ENCODE measurements at places on chromosomes 3 and 15.

GRCh38 chr15:23877502-23878412, 190.7 kb upstream of the NDN start:
- peak; percentile 62 for DNase-seq

DNA sequence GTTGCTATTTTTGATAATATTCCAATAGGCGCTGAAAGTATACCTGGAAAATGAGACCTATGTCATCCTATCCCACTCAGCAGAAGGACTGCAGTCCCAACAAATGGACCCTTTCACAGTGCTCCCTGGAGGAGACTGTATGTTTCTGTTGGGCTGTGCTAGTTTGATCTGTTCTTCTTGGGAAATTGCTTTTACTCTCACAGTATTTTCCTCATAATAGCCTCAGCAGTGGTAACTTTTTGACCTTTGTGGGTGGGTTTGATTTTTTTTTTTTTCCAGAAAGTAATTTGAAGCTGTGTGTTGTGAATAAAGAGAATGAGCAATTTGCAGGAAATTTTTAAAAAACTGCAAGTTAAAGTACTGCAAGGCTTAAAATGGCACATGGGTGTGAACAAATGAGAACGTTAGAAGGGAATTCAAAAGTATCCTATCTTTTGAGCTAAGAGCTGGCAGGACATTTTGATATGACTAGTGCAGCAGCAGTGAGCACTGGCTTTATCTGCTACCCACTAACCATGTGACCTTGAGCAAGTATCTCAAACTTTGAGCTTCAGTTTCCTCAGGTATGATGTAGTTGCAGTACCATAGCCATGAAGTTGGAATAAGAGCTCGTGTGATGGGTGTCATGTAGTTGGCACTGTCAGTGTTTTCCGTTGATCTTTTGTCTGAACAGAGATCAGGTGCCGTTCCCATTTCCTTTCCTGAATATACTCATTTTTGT, 118.4 kb downstream of the ATG7 start:
- DNase-seq, result no peak

DNA sequence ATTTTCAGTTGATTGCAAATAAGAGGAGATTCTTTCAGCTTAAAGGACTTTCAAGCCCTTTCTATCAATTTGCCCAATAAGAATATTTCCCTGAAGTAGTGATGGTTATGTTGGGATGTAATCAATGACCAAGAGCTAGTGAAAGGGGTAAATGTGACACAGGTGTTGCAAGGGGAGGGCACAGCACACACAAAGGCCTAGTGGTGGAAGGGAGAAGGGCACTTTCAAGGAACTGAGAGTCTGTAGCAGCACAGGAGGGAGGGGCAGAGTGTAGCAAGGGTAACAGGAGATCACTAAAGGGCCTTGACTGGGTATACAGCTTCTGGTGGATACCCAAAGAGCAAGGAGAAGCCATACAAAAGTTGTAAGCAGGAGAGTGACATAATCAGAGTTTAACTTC, 217.8 kb upstream of the ARHGEF26 start:
- no peak for DNase-seq

DNA sequence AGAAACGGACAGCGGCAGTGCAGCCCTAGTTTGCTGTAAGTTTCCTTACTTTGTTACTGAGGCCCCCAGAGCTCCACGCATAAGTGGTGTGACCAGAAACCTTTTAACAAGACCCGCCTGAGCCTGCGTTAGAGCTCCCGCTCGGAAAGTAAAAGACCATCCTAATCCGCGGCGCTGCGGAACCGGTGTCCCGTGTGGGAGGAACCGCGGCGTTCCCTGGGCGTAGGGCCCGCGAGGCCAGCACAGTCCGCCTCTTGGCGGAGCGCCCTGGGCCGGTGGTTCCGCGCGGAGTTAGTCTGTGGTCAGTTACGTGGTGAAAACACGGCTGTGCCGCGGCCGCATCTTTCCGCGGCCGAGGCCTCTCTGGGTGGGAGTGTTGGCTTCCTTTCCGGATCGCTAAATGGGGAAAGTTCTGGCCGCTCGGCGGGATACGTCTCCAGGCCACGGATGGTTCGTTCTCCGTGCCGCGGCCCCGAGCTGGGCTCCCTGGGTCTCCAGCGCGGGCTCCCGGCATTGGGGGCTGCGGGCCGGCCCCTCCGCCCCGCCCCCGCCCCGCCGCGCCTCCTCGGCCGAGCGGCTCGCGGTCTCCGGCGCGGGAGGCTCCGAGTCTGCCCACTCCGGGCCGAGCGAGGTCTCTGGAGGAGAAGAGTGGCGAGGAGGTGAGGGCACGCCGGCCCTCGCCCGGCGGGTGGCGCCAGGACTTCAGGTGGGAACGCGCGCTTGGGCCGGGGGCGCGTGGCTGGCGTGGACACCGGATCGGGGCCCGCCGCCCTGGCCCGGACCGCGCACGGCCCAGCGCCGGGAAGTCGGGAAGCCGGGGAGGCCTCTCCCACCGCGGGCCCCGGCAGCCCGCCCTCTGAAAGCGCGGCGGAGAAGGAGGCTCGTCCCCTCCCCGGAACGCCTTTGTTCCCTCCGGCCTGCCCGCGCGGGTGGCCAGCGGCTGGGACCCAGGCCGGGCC, 754 bp downstream of the B3GNT5 start:
- DNase-seq, result peak; percentile 48

DNA sequence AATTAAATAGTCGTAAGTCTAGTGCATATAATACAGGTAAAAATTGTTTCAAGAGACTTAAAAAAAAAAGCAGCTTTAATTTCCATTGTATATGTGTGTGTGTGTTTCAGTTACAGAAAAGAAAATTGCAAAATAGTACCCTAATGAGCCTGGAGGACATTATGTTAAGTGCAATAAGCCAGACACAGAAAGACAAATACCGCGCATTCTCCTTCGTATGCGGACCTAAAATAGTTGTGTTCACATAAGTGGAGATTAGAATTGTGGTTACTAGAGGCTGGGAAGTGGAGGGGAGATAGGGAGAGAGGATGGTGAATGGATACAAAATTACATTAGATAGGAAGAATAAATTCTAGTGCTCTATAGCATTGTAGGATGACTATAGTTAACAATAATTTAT, 3.6 kb downstream of the MESD start:
- DNase-seq, result no peak

DNA sequence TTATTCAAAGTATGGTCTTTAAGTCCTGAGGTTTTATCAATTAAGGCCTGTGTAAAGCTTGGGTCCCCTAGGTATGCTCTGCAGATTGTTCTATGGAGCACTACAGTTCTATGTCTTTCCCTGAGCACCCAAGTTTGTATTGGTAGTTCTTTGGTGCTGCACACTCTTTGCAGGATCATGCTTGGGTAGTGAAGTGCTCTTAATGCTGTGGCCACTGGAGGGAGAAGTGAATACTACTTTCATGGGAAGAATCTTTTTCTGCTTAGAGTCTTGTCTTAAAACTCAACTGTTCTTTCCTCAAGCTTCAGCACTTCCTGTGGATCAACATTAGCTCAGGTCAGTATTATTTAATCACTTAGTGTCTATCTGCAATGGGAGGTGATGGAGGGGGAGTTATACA, 93.6 kb upstream of the CFAP20DC start:
- DNase-seq, result no peak

DNA sequence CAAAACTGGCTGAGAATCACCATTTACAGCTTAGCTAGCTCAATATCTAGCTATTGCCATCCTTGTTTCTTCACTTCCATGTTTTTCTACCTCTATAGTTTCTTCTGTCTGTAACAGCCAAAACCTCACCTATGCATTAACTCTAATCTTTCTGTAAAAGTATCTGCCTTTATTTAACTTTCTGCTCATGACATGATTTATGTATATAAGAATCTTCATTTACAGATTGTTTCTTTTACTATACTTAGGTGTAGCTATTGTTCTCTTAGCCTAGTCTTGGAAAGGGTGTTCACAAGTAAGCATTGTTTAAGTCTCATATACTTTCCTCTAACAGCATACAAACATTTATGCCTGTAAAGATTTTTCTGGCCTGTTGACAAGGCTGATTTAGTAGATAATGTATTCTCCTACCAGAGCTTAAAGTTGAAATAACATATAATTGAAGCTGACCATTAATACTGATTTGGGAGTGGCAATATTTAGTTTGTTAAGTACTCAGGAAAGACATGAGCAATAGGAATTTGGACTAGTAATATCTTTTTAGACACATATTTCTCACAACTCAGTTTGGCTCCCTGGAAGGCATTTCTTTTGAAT, 9.4 kb downstream of the FILIP1L start:
- no peak for DNase-seq

DNA sequence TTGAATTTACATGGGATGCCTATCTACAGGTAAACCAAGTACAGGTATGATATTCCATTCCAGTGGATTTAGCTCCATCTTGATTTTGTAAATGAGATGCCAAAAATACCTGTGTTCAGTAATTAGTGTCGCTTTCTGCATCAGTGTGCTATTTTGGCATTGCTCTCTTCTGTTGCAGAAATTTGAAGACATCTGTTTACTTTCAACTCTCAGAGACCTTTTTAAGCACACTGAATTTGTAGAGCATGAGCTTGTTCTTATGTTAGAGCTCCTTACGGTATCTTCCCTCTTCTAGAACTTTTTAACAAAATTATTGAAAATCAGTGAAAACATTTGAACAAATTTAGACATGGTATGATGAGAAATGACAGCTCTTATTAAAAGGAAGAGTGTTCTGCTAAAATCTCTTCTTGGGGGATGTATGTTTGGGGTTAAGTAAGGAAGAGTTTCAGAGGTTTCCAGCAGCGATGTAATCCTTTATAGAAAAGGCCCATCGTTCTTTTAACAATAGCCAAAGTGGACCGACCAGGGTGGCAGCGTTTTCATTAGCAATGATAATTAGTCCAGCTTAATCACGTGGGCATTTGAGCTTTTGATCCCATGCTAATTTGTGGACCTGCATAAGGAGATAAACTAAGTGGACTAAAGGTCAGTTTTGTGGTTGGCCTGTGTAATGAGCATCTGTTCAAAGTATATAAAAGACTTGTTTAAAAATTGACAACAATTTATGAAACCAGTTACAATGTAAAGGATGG, 385.4 kb downstream of the PTPRG start:
- DNase-seq, result no peak

DNA sequence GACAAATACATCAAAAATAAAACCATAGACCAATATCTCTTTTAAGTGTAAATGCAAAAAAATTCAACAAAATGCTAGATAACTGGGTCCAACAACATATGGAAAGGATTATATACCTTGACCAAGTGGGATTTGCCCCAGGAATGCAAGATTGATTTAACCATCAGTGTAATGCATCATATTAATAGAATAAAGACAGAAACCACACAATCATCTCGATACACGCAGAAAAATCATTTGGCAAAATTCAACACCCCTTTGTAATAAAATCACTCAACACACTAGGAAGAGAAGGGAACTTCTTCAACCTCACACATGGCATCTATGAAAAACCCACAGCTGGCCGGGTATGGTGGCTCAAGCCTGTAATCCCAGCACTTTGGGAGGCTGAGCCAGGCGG, 19.5 kb downstream of the GREM1 start:
- no peak for DNase-seq

GRCh38 chr3:140204271-140204984, 269.4 kb downstream of the CLSTN2 start:
- DNase-seq, result no peak

GRCh38 chr15:51861557-51862359, 32.3 kb downstream of the TMOD3 start:
- peak; percentile 65 for DNase-seq

- DNase-seq, result no peak
These were observed 264.4 kb upstream of the UBE2E2 start for GRCh38 chr3:22938739-22939138.

GRCh38 chr3:79765911-79766310, 1.9 kb downstream of the ROBO1 start:
- no peak for DNase-seq

- no peak for DNase-seq
These were observed 184.5 kb downstream of the OPA1 start for GRCh38 chr3:193777524-193777923.

DNA sequence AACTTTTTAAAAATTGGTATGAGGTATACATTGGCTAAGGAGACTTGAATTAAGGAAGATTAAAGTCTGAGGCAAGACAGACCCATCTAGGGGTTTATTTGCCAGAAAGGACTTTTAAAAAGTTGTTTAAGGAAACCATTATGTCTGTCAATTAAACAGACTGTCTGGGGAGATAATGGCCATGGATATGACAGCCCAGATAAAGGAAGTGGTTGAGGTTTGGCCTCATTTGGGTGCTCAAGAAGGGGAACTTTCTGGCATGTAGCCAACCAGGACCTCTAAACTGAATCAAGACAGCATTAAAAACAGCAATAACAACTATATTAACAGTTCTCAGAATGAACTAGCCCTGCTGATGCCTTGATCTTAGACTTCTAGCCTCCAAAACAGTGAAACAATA, 9.9 kb upstream of the CD200R1L start:
- peak; percentile 97 for DNase-seq

DNA sequence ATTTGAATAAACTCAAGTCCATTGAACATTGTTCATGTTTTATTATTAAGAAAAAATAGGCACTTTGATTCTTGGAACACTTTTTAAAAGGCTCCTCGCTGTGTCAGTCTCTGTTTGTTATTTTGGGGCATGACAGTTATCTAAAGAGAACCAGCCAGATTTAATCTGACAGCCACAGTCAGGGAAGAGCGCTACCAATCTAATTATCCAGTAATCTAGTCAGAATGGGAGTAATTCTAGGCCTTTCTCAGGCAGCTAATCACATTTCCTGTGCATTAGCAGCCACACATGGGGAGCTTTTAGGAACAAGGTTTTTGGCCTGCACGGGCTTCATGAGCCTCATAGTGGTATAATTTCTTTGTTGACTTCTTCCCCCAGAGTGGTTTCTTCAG, 362.2 kb downstream of the RBMS3 start:
- no peak for DNase-seq

- DNase-seq, result peak; percentile 14
These were observed 36.2 kb upstream of the COL6A6 start for GRCh38 chr3:130480736-130481135.
